Karpas-422 (cell line): ENCODE measurements at places on chromosomes 2 and 18. TPM values are rescaled to one million over a fixed set of nuclear protein-coding genes. Genes with fewer than 3 reads are reported as not detected.

CLIP4 gene
- total RNA-seq, result not detected in 2 replicates

DNA sequence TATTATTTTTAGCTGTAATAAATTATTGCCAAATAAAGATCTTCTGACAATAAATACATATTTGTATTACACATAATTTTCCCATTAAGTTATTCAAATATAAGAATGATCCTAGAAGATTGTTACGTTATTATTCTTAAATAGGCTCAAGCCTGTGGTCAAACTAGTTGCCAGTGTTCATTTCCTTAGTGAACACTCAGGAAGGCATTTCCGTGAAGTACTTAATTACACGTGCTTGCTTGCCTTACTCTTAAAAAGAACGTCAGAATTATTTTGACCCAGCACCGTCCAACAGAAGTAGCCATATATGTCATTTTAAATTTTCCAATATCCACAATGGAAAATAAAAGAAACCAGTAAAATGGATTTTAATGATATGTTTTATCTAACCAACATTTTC, 249.8 kb downstream of the TXNL1 start:
- H3K4me3 ChIP-seq, result no peak overlapping the region
- H3K4me1 ChIP-seq, result no peaks in the 10 kb centered on the region
- no peaks in the 10 kb centered on the region for H3K27me3 ChIP-seq
- H3K36me3 ChIP-seq, result no peaks in the 10 kb centered on the region
- no peak for DNase-seq
- no peak overlapping the region for H3K27ac ChIP-seq

GRCh38 chr2:237061356-237061755, 24.3 kb upstream of the COPS8 start:
- H3K4me1 ChIP-seq, result peaks cover 35% of the 10 kb centered on the region
- H3K27me3 ChIP-seq, result no peaks in the 10 kb centered on the region
- no peaks in the 10 kb centered on the region for H3K36me3 ChIP-seq
- H3K27ac ChIP-seq, result no peak overlapping the region

DNA sequence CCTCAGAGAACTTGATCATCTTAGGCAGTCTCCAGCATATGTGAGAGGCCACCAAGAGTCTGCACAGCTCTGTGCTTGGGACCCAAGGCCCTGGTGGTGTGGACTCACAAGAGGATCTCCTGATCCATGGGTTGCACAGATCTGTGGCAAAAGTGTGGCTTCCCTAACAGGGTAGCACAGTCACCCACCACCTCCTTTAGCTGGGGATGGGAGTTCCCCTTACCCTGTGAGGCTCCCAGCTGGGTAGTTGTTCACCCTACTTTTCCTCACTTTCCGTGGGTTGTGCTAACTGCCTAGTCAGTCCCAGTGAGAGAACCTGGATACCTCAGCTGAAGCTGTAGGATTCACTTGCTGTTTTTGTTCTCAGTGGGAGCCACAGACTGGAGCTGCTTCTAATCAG, 123.7 kb downstream of the FTCDNL1 start:
- no peak overlapping the region for H3K27ac ChIP-seq
- H3K4me3 ChIP-seq, result no peak overlapping the region
- H3K27me3 ChIP-seq, result no peaks in the 10 kb centered on the region
- no peak for DNase-seq
- no peaks in the 10 kb centered on the region for H3K4me1 ChIP-seq
- H3K36me3 ChIP-seq, result no peaks in the 10 kb centered on the region

DNA sequence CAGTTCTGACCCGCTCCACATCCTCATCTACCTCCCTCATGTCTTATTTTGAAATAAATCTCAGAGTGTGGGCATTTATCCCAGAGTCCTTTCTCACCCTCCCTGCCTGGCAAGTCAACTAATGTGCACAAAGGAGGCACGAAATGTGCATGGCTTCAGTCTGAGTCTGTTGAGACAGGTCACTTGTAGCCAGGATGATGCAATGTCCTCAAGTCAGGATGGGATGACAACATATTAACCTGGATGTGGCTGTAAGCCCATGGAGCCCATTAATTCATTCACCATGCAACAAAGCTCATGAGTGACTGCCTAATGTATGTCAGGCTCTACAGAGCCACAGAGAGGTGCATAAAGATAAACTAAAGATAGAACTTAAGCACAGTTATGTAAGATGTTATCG, 34.5 kb downstream of the KCNG3 start:
- H3K4me1 ChIP-seq, result no peaks in the 10 kb centered on the region
- no peaks in the 10 kb centered on the region for H3K27me3 ChIP-seq
- DNase-seq, result no peak
- H3K4me3 ChIP-seq, result no peak overlapping the region

DNA sequence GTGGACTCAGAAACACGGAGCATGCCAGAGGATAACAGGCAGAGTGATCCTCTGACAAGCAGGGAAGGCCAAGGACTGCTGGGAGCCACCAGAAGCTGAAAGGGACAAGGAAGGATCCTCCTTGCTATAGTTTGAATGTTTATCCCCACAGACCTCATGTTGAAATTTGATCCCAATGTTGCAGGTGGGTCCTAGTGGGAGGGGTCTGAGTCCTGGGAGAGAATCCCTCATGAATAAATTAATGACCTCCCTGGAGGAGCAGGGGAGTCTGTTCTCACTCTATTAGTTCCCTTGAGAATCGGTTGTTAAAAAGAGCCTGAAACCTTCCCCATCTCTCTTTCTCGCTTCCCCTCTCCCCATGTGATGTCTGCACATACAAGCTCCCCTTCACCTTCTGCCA, 124.4 kb downstream of the FBXO15 start:
- H3K27me3 ChIP-seq, result no peaks in the 10 kb centered on the region; the same call in 1 of the 2 replicates
- H3K4me3 ChIP-seq, result no peak overlapping the region
- H3K27ac ChIP-seq, result no peak overlapping the region
- no peak for DNase-seq
- H3K4me1 ChIP-seq, result peaks cover 5% of the 10 kb centered on the region; the same call in 1 of the 2 replicates
- H3K36me3 ChIP-seq, result no peaks in the 10 kb centered on the region

DNA sequence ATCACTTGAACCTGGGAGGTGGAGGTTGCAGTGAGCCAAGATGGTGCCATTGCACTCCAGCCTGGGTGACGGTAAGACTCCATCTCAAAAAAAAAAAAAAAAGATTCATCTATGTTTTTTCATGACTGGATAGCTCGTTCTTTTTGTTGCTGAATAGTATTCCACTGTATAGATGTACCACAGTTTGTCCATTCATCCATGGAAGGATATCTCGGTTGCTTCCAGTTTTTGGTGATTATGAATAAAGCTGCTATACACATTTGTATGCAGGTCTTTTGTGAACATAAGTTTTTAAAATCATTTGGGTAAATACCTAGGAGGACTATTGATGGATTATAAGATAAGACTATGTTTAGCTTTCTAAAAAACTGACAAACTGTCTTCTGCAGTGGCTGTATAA, 90.8 kb downstream of the ACOXL start:
- no peaks in the 10 kb centered on the region for H3K36me3 ChIP-seq
- DNase-seq, result no peak
- H3K27ac ChIP-seq, result no peak overlapping the region
